Fibroblast of lung (primary cell): ENCODE measurements at places on chromosomes 4 and X.

DNA sequence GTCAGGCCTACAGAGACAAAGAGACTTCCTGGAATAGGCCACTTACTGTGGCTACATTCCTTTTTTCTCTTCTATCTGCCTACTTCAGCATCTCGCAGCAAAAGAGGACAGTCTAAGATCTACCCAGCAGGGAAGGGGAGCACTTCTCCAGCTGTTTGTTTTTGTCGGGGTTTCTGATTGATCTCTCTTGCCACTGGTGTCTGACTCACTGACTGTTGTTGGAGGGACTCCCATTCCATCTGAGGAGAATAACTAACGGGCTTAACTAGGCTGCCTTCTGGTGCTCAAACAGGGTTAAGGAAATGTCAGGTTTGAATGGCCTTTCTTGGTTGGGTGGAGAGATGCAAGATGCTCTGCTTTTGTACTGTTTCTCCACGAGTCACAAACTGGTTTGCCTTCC, 100.2 kb upstream of the TMEM164 start:
- DNase-seq: peak; percentile 60

DNA sequence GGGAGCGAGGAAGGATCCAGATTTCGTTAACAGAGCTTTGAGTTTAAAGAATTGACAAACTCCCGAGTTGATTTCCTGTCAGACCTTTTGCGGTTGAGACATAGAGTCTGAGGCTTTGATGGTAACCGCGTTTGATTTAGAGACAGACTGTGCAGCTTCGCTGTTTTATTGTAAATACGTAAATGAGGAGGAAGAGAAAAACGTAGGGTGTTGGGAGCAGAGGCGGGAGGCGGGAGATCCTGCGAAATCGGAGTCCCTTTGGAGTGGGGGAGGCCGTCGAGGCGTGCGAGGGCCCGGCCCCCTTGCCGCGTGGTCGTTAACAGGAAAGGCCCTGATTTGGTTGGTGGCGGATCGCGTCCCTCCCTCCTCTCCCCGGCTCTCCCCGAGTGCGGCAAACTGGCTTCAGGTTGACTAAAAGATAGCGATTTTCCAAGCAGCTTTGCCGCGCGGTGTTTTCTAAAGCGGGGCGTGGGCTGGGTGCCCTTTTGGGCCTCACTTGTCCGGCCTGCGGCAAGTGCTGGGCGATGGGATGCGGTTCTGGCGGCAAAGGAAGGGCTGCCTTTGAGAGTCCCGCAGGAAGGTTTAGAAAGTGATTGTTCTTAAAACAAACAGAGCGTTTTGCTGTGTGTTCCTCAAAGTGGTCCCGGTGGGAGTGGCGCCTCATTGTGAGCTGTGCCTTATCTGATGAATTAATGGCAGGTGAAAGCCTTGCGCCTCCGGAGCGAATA, 857 bp downstream of the SCML1 start:
- peak; percentile 52 for DNase-seq

DNA sequence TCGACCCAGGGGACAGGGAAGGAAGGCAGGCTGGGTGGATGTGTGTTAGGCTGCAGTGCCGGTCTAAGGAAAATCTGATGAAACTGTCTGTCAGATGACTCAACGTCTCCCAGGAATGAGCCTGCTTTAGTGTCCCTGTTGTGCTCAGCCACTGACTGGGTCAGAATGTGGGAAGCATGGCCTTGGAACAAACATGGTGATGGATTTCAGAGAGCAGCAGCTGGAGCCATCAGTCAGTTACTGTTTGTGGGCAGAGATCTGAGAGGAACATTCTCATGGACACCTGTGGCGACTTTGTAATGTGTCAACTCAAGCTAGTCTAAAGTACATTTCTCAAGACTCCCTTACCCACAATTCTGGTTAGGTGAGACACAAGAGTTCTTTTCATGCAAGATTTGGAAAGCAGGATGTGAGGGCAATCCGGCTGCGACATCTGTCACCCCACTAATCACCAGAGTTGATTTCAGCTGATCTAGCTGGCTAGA, 63.2 kb downstream of the ANAPC10 start:
- DNase-seq: peak; percentile 89

DNA sequence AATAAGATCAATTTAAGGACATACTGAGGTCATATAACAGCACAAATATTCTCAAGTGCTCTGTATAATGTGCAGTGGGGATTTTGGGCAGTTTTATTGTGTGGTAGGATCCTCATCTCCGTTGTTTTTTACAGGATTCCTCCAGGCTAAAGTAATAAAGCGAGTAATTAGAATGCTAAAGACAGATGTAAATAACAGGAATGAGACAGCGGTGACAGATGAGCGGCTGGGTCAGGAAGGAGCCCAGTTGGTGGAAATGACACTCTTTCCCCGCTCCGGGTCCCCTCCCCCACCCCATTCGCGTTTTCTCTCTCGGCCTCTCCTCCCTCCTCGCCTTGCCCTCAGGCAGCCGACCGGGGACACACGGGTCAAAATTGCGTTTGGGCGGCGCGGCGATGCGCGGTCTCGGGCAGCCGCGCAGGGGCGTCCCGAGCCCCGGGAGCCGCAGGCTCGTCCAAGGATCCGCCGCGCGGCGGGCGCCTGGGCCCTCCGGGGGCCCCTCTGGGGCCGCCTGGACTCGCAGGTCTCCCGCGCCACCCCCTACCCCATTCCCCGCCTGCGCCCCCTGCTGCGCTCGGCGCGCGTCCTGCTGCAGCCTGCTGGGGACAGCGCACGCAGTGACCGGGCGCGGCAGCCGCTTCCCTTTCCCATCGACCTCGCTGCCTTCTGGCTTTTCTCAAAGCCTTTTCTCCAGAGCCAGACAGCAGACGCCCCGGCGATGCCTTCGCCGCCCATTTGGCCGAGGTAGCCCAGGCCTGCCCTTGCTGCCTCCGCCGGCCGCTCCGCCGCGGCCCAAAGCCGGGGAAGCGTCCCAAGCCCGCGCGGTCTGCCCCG, 16.2 kb downstream of the POU4F2 start:
- peak; percentile 14 for DNase-seq

DNA sequence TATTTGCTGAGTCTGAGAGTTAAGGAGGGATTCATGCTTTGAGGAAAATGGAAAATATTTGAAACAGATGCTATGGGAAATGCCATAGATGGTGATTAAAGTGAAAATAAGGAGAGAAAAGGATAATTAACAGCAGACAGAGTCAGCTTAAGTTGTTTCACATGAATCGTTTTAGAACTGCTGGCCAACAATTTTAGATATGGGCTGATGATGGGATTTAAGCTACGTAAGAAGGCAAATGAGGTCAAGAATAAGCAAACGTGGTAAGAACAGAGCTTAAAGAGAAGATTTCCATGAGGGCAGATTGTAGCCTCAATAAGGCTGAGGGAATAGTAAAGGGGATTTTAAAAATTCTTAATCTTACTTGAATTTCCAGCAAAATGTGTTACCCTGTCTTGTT, 77.9 kb downstream of the MFAP3L start:
- DNase-seq: no peak

GRCh38 chrX:17047224-17047623, 100.8 kb downstream of the REPS2 start:
- DNase-seq: no peak

DNA sequence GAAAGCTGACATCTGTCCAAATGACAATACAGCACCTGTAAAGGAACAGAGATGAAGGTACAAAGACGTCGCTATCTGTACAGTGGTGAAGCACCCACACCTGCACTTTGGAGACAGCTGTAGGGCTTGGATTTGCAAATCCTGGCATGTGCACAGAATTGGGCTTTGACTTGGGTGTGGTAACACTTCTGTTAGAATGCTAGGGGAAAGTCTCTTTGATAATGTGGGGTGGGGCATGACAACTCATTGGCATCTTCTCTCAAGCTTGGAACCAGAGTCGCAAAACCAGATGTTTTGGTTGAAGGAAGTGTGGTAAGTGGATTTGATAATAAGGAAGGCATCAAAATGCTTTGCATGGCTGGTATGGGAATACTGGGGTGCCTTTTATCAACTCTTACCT, 55.5 kb downstream of the VCX3B start:
- no peak for DNase-seq

DNA sequence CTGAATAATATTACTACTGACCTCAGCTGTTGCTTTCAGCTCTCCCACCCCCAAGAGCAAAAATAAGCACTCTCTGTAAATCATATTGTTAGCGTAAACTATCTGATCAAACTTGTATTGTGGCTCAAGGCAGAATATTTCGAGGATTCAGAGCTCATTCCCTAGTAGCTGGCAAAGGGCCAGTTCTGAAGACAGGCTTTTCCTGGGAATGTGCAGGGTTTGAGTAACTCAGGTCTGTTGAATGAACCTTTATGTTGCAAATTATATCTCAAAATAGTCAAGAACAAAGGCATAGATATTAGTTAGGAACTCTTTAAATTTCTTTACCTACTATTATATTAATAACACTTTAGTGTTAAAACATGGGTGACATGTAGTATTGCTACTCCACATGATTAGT, 454.9 kb downstream of the CCSER1 start:
- DNase-seq: no peak

GRCh38 chrX:153886915-153887314, 942 bp upstream of the L1CAM start:
- no peak for DNase-seq

- DNase-seq: peak; percentile 93
These were observed 190.8 kb downstream of the TSPAN5 start for GRCh38 chr4:98467627-98468072.

DNA sequence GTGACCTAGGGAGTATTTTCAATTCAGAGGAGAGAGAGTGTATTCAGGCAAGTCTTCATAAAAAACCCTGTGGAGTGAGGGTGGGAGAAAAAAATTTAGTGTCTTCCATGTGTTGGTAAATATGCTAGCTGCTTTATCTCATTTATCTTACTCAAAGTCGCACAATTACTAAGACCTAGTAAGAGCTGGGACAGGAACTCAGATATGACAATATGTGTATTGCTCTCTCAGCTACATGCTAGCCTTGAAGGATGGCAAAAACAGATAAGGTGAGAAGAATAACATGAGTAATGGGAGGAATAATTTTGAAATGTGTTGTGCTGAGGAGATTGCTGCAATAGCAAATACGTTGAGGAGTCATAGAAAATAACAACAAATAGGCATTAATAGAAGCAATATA, 458.6 kb downstream of the SH2D1A start:
- no peak for DNase-seq

- DNase-seq: no peak
These were observed 1161.4 kb upstream of the PCDH7 start for GRCh38 chr4:29558789-29559188.

GRCh38 chrX:54633641-54634040, 103.6 kb downstream of the GNL3L start:
- peak; percentile 56 for DNase-seq

DNA sequence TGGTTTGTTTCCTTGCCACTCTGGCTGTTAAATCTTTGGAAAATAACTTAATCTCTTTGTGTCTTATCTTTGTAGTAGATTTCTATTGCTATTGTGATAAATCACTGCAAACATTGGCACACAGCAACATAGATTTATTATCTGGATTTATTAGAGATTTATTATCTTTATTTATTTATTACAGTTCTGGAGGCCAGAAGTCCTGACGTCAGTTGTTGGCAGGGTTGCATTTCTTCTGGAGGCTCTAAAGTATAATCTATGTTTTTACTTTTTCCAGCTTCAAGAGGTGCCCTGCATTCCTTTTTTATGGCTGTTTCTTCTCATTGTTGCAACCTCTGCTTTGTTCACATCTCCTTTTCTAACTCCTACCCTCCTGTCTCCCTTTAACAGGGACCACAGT, 542.8 kb downstream of the GRXCR1 start:
- DNase-seq: no peak

GRCh38 chr4:8241895-8242696, 27.5 kb upstream of the HTRA3 start:
- peak; percentile 93 for DNase-seq

GRCh38 chr4:127586922-127587571, 45.7 kb upstream of the INTU start:
- DNase-seq: peak; percentile 51

DNA sequence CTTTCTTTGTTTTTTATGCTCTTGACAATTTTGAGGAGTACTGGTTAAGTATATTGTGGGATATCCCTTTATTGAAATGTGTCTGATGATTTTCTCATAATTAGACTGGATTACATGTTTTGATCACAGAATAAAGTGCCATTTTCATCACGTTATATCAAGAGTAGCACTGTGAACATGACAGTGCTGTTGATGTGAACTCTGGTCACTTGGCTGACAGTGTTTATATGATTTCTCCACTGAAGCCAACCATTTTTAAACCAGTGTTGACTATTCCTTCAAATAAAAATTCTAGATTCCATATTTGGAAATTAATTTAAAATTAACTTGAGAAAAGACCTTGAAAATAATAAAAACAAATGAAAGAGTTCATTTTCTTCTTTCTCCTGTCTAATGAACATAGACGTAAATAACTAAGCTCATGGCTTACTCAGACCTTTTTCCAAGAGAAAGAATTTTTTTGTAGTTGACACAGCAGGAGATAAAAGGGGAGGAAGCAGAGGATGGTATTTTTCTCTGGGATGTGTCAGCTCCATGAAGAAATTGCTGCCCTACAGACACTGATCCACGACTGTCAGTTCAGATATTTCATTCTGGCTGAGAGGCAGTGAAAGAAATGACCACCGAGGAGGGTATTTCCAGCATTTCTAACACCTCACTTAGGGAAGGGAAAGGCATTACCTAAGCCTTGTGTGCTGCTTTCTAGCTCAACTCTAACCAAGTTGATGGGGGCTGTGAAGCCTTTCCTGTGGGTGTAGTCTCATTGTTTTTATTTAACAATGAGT, 150.9 kb upstream of the ANK2 start:
- no peak for DNase-seq
